ENCODE measurements at places on chromosomes 16 and 17.

- DNase-seq, result no peak
Observed at GRCh38 chr17:21119919-21120249, 6.9 kb upstream of the DHRS7B start.

GRCh38 chr17:34703533-34703932, 124.2 kb downstream of the TMEM132E start:
- DNase-seq, result no peak

GRCh38 chr16:73610160-73610559, 562.2 kb upstream of the ZFHX3 start:
- no peak for DNase-seq

DNA sequence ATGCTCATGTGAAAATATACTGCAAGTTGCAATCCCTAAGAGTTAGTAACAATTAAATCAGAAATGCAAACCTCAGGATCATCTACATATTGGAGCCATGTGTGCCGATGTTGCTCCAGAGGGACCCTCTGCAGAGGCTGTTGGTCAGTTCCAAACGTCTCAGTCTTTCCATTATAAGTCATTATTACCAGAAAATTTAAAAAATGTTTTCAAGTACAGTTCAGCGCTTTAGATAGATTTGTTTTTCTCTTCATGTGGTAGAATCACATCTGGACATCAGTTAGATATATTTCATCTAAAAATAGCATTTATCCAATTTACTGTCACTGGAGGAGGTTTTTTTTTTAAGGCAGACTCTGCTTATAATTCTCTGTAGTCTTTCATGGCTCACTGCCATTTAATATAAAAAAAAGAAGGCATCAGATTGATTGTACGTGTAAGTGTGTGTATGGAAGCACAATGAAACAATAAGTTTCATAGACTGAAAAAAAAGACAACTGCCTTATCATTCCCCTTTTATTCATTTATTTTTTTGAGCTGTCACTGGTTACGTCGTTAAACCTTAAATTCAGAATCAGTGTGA, 46.1 kb upstream of the MARCHF10 start:
- DNase-seq, result no peak

Measured in NCI-H524 (cell line).